ENCODE measurements at places on chromosomes 12 and 14. TPM values are rescaled to one million over a fixed set of nuclear protein-coding genes. Genes with fewer than 3 reads are reported as not detected.
A peak's percentile ranks its signal among the peaks of the same experiment; 100 is the strongest.

EXOC3L4 gene
- not detected for total RNA-seq

DNA sequence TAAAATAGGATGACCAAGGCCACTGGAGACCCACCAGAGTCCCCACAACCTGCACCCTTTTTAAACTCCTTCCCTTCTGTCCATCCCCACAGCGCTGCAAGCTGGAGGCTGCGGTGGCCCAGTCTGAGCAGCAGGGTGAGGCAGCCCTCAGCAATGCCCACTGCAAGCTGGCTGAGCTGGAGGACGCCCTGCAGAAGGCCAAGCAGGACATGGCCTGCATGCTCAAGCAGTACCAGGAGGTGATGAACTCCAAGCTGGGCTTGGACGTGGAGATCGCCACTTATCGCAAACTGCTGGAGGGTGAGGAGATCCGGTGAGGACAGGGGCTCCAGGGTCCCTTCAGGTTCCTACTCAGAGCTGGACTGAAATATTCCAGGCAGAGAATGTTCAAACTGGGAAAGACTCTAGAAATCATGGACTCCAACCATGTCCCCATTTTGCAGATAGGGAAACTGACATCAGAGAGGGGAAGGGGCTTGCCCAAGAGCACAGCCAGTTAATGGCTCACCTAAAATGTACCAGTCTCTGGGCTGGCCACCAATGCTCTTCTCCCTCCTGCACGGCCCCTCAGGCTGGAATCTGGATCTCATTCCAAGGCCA, 17.2 kb downstream of the KRT85 start:
- peak; percentile 16 for DNase-seq

DNA sequence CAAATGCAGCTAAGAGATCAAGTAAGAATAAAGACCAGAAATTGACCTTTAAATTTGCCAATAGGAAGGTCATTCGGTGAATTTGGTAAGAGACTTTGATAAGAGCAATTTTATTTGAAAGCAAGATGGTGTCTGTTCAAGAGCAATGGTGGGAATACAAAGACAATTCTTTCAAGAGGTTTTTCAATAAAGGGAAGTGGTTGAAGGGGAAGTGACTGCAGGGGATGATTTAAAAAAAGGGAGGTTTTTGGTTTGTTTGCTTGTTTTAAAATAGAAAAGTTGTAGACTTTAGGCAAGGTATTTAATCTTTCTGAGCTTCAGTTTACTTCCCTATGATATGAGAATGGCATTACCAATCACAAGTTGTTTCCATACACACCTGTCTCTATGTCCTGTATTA, 4.3 kb upstream of the APPL2 start:
- no peak for DNase-seq

DNA sequence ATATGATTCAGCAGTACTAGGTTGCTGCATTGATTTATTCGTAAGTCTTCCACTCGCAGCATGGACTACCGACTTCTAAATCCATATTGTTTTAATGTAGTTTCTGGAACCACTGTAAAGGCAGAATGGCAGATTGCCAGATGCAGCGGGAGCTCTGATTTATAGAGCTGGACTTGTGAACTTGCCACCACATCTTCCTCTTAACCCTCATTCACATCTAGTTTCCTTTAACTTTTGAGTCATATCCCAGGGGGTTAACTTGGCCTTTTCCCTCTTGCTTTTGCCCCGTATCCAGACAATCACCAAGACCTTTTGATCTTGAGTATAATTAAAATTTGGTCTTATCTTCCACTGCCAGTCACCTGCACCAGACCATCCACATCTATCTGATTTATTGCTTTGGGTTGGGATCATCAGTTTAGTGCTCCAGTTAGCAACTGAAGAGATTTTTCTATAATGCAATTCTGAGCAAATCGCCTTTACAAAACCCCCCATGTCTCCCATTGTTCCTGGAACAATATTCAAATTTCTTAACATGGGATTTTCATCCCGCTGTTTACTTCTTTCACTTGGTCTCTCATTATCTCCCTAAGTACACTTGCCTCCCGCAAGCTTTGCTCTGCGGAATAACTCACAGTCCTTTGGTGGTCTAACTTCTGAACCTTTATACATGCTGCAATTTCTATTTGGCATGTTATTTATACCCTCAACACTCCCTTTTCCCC, 130.5 kb downstream of the ACSS3 start:
- DNase-seq = no peak

AGAP2 gene
- 184 TPM for total RNA-seq

GRCh38 chr12:22641353-22642053, 16.5 kb downstream of the ETNK1 start:
- DNase-seq = no peak

SLC6A15 gene
- total RNA-seq = 69.2 TPM

- no peak for DNase-seq
These were observed 18.7 kb downstream of the MANSC1 start for GRCh38 chr12:12331244-12331771.

- DNase-seq = no peak
These were observed 345.8 kb downstream of the RAD51B start for GRCh38 chr14:68165274-68165843.

DNA sequence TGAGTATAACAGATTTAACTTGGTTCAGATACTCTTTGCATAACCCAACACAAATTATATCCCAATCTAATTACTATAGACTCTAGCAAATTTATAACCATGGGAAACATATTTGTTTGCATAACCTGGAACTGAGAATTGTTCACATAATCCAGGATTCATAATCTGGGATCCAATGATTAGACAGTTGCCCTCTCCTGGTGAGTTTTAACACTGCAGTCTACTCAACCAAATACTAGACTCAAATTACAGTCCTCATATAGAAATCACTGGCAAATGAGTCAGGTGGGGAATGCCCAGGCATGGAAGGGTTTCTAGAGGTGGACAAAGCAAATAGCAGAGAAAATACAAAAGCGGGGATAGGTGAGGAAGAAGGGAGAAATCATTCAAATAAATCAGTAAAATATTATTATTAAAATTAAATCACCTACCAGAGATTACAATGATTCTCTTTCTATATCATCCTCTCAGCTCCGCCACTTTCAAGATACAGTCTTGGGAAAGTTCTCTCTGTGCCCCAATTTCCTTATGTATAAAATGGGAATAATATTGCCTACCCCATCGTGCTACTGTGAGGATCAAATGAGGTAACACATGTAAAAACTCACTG, 9.4 kb downstream of the GCH1 start:
- no peak for DNase-seq

- no peak for DNase-seq
These were observed 88.0 kb downstream of the TMEM132D start for GRCh38 chr12:129815846-129816245.

DNA sequence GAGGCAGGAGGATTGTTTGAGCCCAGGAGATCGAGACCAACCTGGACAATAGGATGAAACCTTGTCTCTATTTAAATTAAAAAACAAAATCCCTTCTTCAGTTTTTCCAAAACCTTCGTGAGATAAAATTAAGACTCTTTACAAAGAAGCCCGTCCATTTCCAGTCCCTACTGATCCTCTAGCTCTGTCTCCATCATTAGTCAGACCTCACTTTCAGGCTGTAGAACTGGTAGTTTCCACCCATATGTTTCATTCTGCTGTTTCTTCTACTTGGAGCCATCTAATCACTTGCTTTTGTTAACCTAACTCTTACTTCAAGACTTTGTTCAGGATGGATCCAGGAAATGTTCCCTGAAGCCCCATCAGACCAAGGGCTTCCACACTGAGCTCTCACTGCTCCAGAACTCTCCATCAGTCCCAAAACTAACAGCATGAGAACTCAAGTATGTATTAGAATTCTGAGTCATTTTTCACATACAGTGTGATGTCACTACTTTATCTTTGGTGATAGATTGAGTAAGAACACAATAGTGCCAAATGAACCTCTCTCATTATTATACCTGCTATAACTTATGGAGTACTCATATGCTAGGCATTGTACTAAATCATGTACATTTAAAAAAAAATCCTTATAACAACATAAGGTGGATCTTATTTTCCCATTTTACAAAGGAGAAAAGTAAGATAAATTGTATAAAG, 90.8 kb downstream of the PRICKLE1 start:
- no peak for DNase-seq

DHRS2 gene
- total RNA-seq = 1.4 TPM

- no peak for DNase-seq
These were observed 196.6 kb downstream of the GLT1D1 start for GRCh38 chr12:129049917-129050316.

DNA sequence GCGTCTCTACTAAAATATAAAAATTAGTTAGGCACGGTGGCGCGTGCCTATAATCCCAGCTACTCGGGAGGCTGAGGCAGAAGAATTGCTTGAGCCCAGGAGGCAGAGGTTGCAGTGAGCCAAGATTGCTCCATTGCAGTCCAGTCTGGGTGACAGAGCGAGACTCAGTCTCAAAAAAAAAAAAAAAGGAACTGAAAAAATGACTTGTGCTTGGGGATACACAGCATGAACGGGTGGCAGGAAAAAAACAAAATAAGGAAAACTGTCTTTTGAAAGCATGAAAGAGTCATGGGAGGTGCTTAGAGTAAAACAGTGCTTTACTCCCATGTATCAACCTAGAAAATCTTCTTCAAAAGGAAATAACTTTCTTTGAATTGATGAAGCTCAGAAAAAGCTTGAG, 80.8 kb downstream of the TMTC1 start:
- DNase-seq = no peak

DNA sequence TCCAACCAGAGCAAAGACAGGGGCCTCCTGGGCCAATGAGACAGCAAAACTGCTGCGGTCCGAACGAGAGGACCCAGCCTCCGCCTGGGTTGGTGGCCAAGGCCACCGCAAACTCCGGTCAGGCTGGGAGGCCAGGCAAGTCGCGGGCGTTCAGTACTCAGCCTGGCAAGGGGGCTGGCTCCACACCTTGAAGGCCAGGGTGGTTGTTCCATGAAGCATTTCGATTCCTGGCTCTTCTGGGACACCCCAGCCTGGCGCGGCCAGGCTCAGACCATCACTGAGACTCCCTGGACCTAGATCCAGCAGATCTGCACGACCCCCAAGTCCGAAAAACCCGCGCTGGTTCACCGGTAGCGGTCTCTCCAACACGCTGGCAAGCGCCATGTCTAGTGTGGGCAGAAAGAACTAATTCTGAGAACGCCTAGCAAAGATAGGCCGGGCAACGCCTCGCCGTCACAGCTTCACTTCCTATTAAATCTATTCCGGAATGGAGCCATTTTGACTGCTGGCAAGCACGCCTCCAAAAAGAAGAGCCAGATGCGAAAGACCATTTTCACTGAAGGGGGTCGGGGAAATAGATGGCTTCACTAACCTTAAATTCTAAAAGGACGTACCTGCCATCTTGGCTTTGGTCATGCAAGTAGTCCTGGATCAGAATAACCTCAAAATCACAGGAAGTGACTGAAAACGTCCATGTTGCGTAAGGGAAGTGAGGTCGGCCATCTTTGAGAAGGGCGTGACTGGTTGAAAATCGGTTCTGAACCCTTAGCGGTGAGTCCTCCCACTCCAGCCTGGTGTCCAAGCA, at the start of gene PSMB5:
TSS of gene PSMB5 (minus strand) at position 403 of the 805 bp plus-strand sequence. CDS start at position 384, 19 bp downstream.
- peak; percentile 87 for DNase-seq

DNA sequence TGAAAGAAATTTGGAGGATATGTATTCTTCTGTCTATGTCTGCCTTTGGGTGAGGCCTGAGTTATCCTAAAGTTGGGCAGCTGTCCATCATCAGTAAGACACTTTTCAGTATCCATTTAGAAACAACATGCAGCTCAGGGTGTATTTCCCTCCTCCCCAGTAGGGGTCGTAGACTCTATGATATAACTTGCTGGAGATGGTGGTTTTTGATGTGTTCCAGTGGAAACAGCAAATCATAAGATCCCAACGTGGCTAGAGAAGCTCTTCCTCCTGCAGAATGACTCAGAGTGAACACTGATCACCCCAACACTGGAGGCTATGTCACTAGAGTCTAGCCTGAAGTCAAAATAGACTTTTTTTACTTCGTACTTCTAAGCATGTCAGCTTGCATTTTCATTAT, 331.6 kb upstream of the STXBP6 start:
- DNase-seq = no peak

DNA sequence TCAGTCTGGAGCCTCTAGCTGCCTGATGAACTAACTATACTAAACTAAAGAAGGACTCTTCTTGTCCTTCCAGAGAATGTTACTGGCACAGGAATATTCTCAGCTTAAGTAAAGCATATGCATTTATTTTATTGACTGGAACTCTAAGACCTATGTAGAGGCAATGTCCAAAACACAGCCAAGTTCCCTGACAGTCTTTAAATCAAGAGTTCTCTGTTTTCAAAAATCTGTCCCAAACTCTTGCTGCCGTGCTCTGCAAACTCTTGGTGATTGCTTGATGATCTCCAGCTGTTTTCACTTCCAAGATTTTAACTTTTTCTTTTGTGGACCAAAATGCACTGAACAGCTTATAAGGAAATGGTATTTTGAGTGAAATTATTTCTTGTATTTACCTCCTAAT, 67.5 kb upstream of the DAAM1 start:
- DNase-seq = no peak

NR2C1 gene
- 73.2 TPM for total RNA-seq

GRCh38 chr12:113052326-113052725, 4.2 kb upstream of the DTX1 start:
- no peak for DNase-seq
